ENCODE measurements at places on chromosomes 11 and 22. TPM values are rescaled to one million over a fixed set of nuclear protein-coding genes. Genes with fewer than 3 reads are reported as not detected.

- DNase-seq = peak; percentile 77
Measured at GRCh38 chr11:105466582-105467228, 143.2 kb upstream of the GRIA4 start.

DNA sequence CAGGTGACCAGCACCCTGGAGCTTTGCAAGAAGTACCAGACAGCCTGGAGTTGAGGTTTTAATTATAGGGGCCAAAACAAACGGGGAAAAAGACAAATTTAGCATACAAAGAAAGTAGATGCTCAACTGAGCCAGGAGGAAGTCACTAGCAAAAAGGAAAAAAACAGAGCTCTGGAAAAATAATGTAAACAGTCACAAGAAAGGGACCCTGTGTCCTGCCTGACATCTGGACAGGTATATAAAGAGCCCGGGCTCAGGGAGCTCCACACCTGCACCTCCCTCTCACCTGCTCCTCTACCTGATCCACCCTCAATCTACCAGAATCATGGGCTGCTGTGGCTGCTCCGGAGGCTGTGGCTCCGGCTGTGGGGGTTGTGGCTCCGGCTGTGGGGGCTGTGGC lies at the start of gene KRTAP5-10:
Gene KRTAP5-10 (plus strand): TSS at position 301 of the 400 bp plus-strand sequence. CDS start 25 bp downstream, at position 326.
- no peak for DNase-seq

GRCh38 chr22:41247703-41248102 lies 7.0 kb upstream of the CHADL start:
- DNase-seq = peak; percentile 19

The MOV10L1 gene
- total RNA-seq = not detected

- no peak for DNase-seq
Measured at GRCh38 chr22:32842486-32842885, 41.0 kb downstream of the TIMP3 start.
